ENCODE measurements at places on chromosomes 6 and 20.

DNA sequence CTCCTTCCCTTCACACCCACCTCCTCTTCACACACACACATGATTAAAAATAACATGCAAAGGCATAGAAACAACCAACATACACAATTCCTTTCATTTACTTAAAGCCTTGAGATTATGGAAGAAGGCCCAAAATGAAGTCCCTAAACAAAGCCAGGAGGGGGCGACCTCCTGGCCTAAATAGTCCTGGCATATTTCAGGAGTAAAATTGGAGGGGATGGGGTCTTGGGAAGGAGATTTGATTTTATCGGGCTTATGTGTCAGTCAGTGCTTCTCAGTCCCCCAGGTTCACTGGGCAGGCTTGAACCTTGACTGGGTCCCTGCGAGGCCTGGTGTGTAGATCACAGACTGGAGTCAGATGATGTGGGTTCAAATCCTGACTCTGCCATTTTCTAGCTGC lies 266.4 kb downstream of the SAMD5 start:
- DNase-seq = no peak

- DNase-seq = no peak
These were observed 5.2 kb downstream of the FAXC start for GRCh38 chr6:99344289-99344688.

DNA sequence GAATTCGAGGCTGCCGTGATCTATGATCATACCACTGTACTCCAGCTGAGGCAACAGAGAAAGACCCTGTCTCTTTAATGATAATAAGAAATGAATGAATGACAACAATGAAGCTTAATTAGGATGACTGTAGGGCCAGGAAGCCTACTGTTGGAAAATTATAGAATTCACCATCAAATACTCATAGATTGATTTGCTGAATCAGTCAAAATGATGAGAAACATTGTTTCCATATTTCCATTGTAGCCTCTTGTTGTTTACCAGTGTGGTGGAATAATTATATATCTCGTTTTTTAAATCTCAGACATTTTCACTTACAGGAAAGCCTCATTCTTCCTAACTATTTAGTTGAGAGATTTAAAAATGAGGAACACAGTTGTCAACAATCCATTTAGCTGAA lies 96.2 kb downstream of the JAG1 start:
- DNase-seq = no peak

DNA sequence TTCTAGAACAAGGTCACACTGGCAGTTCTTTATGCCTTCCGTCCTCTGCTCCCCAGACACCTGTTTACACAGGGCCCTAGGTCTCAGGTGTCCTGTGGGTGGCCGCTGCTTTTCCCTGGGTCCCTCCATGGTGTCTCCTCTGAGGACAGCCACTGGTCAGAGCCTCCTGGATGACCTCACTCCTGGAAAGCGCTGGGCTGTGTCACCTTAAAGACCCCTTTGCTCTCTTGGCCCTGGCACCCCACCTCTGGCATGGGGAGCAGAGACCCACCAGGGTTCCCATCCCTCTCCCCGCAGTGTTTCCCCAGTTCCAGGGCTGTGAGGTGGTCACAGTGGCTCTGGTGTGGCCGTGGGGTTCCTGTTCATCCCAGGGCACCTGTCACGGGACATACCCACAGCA lies 33.9 kb downstream of the NTSR1 start:
- DNase-seq = no peak

DNA sequence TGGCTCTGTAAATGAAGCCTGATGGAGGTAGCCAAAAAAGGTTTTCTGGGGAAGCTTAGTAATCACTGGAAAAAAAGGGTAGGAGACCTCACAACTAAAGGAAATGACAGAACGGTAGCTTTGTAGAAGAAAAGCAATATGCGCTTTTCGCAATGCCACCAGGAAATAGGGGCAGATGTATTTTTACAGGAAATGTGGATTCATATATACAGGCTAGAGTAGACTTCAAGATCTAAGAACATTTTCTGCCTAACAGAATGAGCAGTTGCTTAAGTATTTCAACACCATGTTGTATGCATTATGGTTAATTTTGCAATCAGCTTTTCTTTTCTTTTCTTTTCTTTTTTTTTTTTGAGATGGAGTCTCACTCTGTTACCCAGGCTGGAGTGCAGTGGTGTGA lies 219.6 kb downstream of the CD83 start:
- no peak for DNase-seq

DNA sequence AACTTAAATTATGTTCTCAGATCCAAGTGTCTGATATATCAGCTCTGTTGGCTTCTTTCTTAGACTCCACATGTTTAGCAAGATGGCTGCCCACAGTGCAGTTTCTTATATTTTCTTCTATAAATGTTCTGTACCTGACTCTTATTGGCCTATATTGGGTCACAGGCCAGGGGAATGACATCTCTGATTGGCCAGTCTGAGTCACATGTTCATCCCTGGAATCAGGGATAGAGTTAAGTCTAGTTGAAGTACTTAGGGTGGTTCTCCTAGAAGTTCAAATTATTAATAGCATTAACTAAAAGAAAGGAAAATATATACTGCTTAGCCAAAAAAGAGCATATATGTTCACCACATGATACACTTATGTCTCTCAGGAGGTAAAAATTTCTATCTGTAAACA lies 105.3 kb upstream of the SLC22A16 start:
- DNase-seq = no peak

- DNase-seq = no peak
These were observed 23.6 kb upstream of the ARMC12 start for GRCh38 chr6:35713006-35713767.
